ENCODE measurements at places on chromosomes 2 and 18.

- no peak for DNase-seq
Observed at GRCh38 chr2:50443868-50444630, 587.9 kb downstream of the NRXN1 start.

DNA sequence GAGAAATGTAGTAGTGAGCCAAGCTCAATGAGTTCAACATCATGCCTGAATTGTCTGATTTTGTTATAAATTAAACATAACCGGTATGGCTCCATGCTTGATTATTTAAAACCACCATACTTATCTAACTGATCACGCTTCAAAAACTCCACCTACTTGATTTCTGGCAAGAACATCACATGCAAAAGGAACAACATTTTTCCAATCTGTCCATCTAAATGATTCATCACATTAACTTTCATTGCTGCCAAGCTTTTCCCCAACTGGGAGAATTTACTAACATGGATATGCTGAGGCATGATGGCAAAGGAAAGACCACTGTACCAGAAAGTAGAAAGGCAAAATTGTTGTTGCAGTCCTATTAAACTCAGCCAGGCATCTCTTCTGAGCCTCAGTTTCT lies 286.8 kb downstream of the TRIB2 start:
- DNase-seq: no peak

DNA sequence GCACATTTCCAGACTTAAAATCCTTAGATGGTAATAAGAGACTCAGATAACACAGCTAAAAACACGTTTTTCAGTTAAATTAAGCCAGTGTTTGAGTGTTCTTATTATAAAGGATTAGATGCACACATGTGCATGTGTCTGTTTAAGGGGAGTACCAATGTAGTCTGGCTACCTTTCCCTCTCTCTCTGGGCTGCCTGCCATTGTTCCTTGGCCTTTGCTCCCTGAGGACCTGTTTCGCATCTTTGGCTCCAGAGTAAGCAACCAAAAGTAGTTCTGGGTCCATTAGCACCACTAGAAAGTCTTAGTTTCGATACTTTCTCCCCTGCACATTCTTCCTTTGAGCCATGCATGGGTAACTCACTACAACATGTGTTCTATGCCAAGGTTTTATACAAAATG lies 228.3 kb downstream of the TPGS2 start:
- no peak for DNase-seq

- DNase-seq: no peak
Observed at GRCh38 chr2:159168707-159169106, 117.8 kb downstream of the WDSUB1 start.

DNA sequence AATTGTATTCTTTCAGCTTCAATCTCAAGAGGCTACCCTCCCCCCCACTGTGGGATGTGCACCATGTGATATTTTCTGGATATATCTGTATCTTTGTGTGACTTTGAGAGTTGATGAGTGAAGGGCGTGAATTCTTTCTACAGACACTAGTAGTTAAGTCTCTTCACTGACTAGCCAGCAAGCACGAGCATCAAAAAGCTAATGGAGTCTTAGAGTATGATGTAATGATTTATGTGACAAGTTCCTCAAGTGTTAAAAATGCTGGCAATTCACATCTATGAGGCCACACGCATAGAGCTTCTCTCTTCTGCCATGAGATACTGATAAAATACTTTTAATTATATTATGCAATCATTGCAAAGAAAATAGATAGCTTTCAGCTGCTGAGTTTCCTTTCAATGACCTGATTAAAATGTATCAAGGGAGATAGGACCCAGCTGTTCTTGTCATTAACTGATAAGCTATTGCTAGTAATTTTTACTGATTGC lies 304.8 kb downstream of the TRIB2 start:
- DNase-seq: no peak

Measured in central memory CD4-positive, alpha-beta T cell (primary cell).